ENCODE measurements at places on chromosomes 11 and 22.

DNA sequence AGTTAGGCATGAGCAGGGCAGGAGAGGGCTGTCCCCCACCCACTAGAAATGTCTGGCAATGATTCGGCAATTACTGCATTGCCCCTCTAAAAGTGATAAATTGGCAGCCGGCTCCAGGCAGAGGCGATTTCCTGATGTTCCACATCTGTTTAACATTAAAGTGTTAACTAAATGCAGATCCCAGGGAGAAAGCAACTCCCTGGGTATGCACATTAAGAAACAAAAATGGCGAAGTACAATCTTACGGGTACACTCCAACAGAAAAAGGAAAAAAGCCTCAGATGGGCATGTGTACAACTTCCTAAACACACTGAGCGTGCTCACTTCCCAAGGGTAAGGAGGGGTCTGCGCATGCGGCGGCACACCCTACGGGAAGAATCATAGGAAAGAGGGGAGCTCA, 314.4 kb downstream of the CASP12 start:
- no peak for DNase-seq

DNA sequence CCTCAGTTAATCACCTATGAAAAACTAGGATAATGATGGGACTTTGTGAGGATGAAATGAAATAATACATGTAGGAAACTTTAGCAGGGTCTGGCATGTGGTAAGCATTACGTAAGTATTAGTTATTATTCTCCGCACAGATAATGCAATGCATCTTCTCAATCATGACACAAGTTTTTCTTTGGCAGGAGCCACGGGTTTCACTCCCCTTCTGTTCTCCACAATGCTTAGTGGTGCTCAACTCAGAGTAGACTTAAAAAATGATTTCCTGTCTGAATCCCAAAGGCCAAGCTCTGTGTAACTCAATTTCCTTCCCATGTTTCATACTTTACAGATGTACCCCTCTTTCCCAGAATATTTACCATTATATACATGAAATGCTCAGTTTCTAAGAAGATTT, 82.9 kb downstream of the CCDC34 start:
- DNase-seq, result no peak

- DNase-seq, result no peak
These were observed 18.6 kb downstream of the SDHAF2 start for GRCh38 chr11:61448552-61448927.

GRCh38 chr11:108468478-108468864, 1.1 kb upstream of the C11orf65 start:
- DNase-seq, result no peak

GRCh38 chr11:65637794-65638419, at the start of gene SIPA1:
Gene SIPA1, plus strand, starts transcription at chr11:65638101. Its CDS starts 2,821 bp downstream, at chr11:65640922.
- peak; percentile 92 for DNase-seq

- DNase-seq, result no peak
These were observed 153.9 kb upstream of the MPPED2 start for GRCh38 chr11:30740091-30740490.

GRCh38 chr11:131773626-131774025, 403.2 kb downstream of the NTM start:
- no peak for DNase-seq

Measured in urothelium cell line (cell line).